Stimulated activated naive CD8-positive, alpha-beta T cell treated with anti-CD3 and anti-CD28 coated beads, Interleukin-15, amount 100 ng/mL, for 72 hours (primary cell): ENCODE measurements at places on chromosomes 2 and 18.

GRCh38 chr2:133919285-133919684 is 334.6 kb upstream of the MGAT5 start:
- DNase-seq = no peak

- DNase-seq = no peak
Measured at GRCh38 chr2:64695721-64696261, 42.1 kb upstream of the SERTAD2 start.

- no peak for DNase-seq
Measured at GRCh38 chr2:189115126-189115525, 64.4 kb downstream of the COL5A2 start.

GRCh38 chr2:3762771-3763447 is 59.5 kb downstream of the DCDC2C start:
- no peak for DNase-seq

GRCh38 chr2:8193686-8194615 is 487.9 kb upstream of the ID2 start:
- DNase-seq = no peak

DNA sequence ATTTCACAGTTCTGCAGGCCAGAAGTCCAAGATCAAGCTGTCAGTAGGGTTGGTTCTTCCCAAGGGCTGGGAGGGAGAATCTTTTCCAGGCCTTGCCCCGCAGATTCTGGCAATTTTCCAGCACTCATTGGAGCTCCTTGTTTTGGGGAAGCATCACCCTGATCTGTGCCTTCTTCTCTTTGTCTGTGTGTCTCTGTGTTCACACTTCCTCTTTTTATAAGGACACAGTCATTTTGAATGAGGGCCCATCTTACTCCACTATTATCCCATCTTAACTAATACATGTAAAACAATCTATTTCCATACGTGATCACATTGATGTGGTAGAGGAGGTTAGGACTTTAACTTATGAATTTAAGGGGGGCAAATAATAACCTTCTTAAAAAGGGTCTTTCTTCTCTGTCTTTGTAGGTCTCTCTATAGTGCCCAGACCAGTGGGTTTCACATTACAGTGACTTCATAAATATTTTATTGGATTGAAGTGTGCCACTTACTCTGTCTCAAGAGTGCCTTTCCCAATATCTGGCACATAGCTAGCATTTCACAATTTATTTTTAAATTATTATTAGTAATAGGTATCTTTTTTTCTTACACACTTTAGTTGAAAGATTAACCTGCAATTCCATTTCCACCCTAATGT is 68.9 kb upstream of the CBLN2 start:
- no peak for DNase-seq

GRCh38 chr2:18662689-18663088 is 73.3 kb upstream of the NT5C1B start:
- DNase-seq = no peak

DNA sequence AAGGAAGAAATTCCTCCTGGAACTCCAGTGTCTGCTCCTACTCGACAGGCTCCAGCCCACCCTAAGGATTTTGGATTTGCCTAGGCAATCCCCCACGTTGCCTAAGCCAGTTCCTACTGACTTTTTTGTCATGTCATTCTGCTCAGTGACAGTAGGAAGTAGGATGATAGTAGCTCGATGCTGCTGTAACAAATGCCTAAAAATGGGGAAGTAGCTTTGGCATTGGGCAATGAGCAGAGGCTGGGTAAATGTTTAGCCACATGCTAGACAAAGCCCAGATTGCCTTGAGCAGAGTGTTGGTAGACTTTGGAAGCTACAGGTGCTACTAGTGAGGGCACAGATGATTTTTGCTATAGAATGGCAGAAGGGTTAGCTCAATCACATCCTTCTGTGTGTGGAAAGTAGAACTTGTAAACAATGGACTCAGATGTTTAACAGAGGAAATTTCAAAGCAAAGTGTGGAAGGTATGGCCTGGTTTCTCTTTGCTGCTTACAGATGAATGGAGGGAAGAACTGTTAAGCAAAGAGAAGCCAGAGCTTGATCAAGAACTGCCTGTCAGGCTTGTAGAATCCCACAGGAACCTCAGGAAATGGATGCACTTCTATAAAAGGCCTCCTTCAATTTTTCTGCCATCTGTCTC is 154.8 kb downstream of the RNF144A start:
- DNase-seq = no peak
